Activated CD4-positive, alpha-beta memory T cell treated with anti-CD3 and anti-CD28 coated beads for 36 hours (primary cell): ENCODE measurements at places on chromosomes 1 and 21. TPM values are rescaled to one million over a fixed set of nuclear protein-coding genes. Genes with fewer than 3 reads are reported as not detected.

DNA sequence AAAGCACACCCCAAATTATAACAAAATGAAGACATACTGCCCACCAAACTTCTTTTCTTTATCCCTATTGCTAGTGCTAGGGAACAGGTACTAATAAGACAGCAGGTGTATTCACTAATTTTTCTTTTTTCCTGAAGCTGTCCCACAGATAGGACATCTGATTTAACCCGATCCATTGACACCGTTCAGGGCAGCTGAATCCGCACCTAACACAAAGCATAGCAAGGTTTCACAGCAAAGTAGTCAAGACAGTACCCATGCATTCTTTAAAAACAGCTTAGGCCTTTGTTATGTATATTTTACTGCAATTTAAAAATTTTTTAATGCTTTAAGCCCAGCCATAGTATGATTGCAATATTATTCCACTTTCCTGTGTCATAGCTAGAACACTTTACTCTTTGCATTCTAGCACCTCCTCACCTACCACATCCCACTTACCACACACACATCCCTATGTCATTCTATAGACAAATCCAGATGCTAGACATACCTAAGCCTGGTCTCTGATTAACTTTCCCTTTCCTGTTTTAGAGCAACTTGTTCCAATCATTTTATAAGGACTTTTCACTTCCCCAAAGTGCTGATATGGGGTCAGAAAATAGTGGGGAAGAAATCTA, 40.4 kb downstream of the GATAD2B start:
- no peak for DNase-seq

DNA sequence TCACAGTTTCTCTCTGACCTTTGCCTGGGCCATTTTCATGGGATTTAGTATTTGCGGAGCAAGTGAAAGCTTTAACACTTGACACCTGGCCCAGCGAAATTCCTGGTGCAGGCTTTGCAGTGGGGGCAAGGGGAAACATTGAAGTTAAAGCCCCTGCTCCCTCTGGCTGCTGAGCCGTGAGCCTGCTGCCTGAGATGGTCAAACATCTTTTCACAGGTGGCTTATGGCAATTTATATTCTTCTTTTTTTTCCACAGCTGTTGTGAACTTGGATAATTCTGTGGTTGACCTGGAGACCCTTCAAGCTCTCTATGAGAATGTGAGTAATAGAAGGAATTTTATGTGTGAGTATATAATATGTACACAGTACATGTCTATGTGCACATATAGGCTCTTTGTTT, 202.9 kb downstream of the FMN2 start:
- DNase-seq, result no peak

DNA sequence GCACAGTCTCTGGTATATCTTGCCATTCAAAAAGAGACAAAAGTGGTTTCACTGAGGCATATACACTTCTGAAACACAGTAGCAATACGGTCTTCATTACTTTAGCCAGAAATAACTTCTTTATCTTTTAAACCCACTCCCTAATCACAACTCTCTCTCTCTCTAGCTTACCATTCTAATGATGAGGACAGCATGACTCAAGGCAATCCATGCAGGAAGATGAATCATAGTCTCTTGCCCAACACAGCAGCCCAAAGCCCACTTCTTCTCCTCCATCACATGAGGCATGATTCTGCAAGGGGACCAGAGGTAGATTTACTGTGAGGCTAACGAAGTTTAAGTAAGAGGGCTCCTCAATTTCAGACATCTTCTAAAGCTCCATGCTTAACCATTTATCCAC, 285.0 kb upstream of the NR5A2 start:
- DNase-seq, result no peak

Gene TINAGL1
- not detected for total RNA-seq

Gene AGT
- not detected for total RNA-seq

Gene GPR25
- not detected for total RNA-seq

Gene CYP4A11
- not detected for total RNA-seq
